ENCODE measurements at places on chromosomes 7 and 10.

- no peak for DNase-seq
Observed at GRCh38 chr10:15122477-15123030, 25.4 kb downstream of the RPP38 start.

GRCh38 chr10:82888809-82889455 is 1013.9 kb downstream of the NRG3 start:
- no peak for DNase-seq

- DNase-seq: no peak
Observed at GRCh38 chr7:49530481-49530880, 243.0 kb upstream of the VWC2 start.

DNA sequence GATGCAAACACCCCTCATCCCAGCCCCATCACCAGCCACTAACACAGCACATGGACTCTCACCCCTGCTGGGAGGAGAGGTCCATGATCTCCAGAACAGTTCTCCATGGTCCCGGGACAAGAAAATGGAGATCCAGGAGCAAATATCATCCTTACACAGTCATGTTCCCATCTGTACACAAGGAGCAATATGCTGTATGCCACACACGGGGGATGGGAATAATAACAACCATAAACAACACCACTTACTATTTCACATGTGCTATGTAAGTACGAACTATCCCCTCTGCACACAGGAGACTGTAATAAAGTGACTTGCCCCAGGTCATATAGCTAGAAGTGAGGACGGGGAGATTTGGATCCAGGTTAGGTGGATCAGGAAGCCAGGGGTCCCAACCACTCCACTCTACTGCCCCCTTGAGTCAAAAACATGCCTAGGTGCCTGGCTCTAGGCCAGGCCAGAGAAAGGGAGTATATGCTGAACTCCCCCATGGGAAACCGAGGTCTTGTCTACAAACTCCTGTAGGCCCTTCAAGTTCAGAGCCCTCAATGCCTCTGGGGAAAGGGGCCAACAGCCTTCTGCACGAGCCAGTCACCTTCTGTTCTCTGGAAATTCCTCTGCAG is 34.1 kb downstream of the LRRC20 start:
- peak; percentile 49 for DNase-seq

DNA sequence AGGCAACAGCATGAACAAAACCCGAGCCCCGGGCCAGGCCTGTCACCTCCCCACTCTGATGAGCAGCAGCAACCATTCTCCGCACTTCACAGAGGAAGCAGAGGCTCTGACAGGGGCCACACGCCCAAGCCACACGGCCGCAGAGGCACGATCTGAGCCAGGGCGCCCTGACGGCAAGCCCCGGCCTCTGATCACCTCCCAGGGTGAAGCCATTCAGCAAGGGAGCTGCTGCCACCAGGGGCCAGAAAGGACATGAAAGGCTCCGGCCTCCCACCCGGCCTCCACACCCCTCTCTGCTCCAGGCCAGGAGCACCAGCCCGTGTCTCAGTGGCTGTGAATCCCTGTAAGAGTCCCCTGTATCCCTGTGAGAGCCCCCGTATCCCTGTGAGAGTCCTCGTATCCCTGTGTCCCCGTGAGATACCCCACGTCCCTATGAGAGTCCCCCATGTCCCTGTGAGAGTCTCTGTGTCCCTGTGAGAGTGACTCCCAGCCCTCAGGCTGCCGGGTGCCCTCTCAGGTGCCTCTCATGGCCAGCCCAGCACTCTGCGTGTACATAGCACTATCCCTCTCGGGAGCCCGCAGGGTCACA is 187.8 kb downstream of the MAD1L1 start:
- no peak for DNase-seq

GRCh38 chr10:26869528-26869927 is 8.8 kb upstream of the ABI1 start:
- peak; percentile 61 for DNase-seq

- no peak for DNase-seq
Observed at GRCh38 chr10:131277278-131277677, 34.2 kb downstream of the TCERG1L start.

All from suppressor macrophage treated with lipopolysaccharide for 1 hour (primary cell).